ENCODE measurements at places on chromosomes 12 and 14. TPM values are rescaled to one million over a fixed set of nuclear protein-coding genes. Genes with fewer than 3 reads are reported as not detected.

DNA sequence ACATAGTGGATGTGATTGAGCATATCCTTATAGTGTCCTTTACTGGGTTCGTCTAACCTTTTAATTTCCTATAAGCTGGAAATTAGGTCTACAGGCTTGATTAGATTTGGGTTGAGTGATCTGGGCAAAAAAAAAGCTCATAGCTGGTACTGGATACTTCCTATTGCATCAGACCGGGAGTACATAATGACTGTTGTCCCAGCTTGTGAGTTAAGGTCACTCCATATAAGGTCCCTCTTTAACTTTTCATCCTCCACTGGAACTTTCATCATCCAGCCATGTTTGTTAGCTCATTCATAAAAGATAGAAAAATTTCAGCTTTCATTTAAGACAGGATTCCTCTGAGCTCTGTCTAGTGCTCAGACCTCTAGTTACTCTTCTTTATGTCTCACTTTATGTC is 80.8 kb downstream of the C14orf132 start:
- no peak overlapping the region for H3K27ac ChIP-seq
- H3K27me3 ChIP-seq, result no peaks in the 10 kb centered on the region
- no peak for DNase-seq
- H3K4me3 ChIP-seq, result no peak overlapping the region

SPTSSA gene
- total RNA-seq, result 12.0 TPM

EPS8 gene
- total RNA-seq, result 1.1 TPM

GRCh38 chr14:61578745-61579144 is 116.6 kb upstream of the HIF1A start:
- H3K4me1 ChIP-seq, result peaks cover 17% of the 10 kb centered on the region
- no peaks in the 10 kb centered on the region for H3K36me3 ChIP-seq
- DNase-seq, result no peak
- H3K4me3 ChIP-seq, result no peak overlapping the region

GRCh38 chr14:70735043-70735442 is 74.3 kb downstream of the MAP3K9 start:
- no peak overlapping the region for H3K27ac ChIP-seq
- no peaks in the 10 kb centered on the region for H3K36me3 ChIP-seq
- DNase-seq, result no peak
- no peak overlapping the region for H3K4me3 ChIP-seq
- H3K27me3 ChIP-seq, result no peaks in the 10 kb centered on the region
- no peaks in the 10 kb centered on the region for H3K4me1 ChIP-seq

GRCh38 chr12:132597333-132598316 is 12.8 kb downstream of the LRCOL1 start:
- DNase-seq, result no peak
- H3K36me3 ChIP-seq, result no peaks in the 10 kb centered on the region
- peaks cover 4% of the 10 kb centered on the region for H3K27me3 ChIP-seq
- peak overlapping the region; percentile 57 for H3K4me3 ChIP-seq
- no peak overlapping the region for H3K27ac ChIP-seq

All from CD8-positive, alpha-beta memory T cell (primary cell).